ENCODE measurements at places on chromosomes 11 and 22.

DNA sequence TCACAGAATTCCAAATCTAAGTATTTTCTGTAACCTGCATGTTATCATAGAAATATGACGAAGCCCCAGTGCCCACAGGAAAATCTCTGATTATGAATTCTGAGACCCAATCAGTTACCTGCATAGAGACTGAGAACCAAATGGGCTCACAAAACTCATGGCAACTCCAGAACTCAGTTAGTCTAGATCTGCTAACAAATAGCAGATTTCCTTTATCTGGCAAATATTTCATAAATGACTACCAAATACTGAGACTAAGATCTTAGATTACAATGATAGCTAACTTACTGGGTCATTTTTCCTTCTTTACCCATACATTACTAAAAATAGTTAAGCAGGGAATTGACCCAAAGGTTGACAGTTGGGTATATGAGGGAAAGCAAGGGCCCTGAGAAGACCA lies 228.1 kb upstream of the FAT3 start:
- no peak for DNase-seq

- no peak for DNase-seq
Observed at GRCh38 chr11:8584511-8584910, 9.5 kb downstream of the STK33 start.

- no peak for DNase-seq
Observed at GRCh38 chr22:39463931-39464390, 7.1 kb downstream of the MGAT3 start.

- no peak for DNase-seq
Observed at GRCh38 chr11:123576501-123576900, 77.9 kb downstream of the SCN3B start.

DNA sequence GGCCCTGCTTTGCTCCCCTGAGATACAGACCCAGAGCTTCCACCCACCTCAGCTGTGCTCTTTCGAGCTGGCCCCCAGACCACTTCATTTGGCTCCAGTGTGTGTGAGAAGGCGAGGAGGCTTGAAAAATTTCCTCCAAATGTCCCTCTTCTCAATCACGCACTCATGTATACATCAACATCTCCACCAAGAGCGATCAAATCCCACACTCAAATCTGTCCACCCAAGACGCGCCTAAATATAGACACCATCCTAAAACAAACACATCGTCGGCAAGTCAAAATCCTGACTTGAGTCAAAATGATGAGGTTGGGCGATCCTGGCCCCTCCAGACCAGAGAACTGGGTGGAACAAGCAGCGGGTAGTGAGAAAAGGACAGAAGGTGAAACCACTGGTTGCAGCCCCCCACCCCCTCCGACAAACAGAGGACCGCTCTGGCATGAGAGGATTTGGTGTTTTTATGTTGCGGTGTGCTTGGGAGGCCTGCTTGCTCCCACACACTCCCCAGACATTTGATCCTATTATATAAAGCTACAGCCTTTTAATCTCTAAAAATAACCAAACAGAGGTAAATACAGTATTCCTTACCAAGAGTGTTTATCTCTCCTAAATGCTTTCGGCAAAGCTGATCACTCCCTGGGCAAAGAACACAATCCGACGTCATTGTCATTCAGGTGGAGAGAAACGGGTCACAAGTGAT lies 10.2 kb downstream of the MN1 start:
- no peak for DNase-seq
